T-helper 2 cell treated with Interferon-gamma antibody and Interleukin-4, amounts not matched to agents 5 μg/mL and 100 μg/mL, for 36 hours (primary cell): ENCODE measurements at places on chromosomes 12 and 14.

DNA sequence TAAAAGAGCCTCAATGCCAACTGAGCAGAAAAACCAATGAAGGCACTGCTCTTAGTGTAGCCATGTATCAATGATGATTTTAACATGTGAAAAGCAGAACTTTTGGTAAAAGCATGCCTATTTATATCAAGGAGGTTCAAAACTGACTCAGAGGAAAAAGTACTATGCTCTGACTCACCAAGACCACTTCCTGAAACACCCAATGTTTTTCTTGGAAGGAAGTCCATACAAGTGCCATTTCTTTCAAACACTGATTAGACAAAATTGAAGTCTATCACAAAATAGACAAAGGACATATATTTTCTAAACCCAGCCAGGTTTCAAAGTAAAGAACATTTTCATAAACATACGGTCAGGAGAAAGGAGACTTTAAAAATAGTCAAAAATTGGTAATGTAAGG, 88.6 kb downstream of the EPS8 start:
- DNase-seq, result peak; percentile 29

DNA sequence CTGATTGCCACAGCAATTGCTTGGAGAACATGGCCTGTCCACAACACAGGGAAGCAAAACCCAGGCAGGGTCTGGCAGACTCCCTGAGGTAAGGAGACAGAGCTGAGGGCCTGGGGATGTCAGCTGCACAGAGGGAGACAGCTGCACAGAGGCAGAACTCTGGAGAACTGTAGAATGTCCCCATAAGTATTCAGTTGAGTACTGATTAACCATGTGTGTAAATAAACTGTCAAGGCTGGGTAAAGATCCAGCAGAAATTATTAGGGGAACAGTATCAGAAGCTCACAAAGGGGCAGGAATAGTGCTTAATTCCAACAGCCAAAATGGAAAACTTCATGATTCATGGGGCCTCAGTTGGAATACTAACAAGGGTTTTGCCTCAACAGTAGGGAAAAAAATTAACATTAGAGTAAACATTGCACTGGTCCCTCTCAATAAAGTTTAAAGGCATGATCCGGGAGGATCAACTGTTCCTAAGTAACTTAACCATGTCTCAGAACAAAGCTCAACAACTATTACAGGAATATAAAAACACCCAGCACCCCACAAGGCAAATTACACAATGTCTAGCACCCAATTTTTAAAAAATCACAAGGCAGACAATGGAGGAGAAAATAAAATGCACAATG, 201.3 kb upstream of the RASSF8 start:
- DNase-seq, result no peak

DNA sequence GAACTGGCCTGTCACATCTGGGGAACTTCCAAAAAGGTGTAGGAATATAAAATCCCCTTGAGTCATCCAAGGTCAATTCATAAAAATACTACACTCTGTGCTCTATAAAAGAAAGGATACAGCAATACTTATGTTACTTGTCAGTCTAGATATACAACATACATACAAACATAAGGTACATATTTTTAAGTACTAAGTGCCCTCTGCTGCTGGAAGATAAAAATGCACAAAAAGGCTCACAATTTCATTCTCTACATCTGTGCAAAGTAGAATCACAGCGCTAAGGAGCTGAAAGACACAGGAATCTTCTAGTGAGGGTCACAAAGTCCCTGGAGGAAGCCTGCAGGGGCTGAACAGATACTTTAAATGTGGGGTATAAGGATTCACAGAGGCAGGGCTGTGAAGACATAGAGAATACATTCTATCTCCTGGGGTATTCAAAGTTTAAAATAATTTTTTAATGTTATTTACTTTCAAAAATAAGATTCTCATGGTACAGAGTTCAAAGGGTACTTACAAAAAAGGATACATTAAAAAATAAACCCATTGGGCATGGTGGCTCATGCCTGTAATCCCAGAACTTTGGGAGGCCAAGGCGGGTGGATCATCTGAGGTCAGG, 10.2 kb upstream of the GOLGA5 start:
- DNase-seq, result no peak

- no peak for DNase-seq
Observed at GRCh38 chr12:74539765-74540526, 2.3 kb downstream of the ATXN7L3B start.

GRCh38 chr14:29390081-29390832, 537.4 kb downstream of the PRKD1 start:
- no peak for DNase-seq

GRCh38 chr12:110896559-110896958, 23.8 kb downstream of the MYL2 start:
- no peak for DNase-seq

- no peak for DNase-seq
Observed at GRCh38 chr12:31923063-31923412, 36.2 kb upstream of the RESF1 start.

DNA sequence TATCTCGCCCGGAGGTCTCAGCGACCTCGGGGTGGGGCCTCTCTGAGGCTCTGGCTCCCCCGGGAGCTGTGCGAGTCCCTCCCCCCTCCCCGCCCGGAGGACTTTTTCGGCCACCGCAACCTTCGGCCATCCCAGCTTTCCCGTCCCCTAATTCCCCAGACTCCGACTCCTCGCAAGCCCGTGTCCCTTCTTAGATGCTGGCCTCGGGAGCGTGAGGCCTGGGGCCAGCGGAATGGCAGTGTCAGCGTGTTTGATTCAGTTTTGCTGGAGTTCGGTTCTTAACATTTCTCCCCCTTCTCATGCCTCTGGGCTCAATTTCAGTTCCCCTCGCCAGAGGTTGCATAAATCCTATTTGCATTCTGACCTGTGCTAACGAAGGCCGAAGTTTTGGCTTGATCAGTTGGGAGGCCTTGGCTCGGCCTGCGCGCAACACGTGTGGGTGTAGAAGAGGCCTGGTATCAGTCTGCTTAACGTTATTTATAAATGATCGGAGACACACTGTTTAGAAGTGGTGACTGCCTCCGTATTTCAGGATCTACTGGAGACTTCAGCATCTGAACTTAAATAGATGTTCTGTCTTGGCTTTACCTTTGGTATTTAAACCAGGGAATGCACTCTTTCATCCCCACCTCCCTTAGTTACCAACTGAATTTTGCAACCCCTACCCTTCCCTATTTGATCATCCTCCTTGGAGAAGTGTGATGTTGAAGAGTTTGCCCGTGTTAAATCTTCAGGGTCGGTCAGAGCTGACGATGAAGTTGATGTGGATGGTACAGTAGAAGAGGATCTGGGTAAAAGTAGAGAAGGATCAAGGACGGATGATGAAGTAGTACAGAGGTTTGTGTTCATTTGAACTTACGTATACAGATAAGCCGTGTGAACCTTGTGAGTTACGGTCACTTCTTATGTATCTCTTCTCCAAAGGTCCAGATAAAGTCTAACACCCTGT, 851 bp downstream of the HSP90B1 start:
- peak; percentile 35 for DNase-seq

DNA sequence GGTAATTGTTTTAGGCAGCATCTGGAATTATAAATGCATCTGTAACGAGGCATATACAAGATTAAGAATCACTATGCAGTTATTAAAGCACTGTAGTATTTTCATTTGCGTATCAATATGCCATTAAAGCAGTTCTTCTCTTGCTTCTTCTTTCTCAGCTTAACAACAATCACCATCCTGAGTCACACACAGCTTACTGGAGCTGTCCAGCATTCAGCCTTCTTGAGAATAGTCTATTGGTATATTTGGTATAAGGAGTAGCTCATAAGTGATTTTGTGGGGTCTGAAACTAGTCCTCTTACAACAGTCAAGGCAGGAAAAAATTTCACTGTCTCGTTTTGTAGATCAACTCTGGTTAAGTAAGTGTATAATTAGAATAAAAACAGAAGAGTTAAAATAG, 523.0 kb upstream of the FOXG1 start:
- DNase-seq, result no peak

DNA sequence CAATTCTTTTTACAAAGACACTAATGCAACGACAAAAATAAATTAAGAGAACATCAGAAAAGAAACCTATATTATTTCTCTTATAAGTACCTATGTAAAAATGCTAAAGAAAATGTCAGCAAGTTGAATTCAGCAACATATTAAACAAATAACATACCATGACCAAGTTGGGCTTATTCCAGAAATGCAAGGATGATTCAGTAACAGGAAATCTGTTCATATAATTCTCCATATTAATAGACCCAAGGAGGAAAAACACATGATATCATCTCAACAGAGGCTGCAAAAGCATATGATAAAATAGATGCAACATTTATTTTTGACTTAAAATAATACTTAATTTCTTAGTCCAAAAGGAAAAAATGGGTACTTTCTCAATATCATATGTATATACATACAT, 25.1 kb upstream of the GPHB5 start:
- no peak for DNase-seq

DNA sequence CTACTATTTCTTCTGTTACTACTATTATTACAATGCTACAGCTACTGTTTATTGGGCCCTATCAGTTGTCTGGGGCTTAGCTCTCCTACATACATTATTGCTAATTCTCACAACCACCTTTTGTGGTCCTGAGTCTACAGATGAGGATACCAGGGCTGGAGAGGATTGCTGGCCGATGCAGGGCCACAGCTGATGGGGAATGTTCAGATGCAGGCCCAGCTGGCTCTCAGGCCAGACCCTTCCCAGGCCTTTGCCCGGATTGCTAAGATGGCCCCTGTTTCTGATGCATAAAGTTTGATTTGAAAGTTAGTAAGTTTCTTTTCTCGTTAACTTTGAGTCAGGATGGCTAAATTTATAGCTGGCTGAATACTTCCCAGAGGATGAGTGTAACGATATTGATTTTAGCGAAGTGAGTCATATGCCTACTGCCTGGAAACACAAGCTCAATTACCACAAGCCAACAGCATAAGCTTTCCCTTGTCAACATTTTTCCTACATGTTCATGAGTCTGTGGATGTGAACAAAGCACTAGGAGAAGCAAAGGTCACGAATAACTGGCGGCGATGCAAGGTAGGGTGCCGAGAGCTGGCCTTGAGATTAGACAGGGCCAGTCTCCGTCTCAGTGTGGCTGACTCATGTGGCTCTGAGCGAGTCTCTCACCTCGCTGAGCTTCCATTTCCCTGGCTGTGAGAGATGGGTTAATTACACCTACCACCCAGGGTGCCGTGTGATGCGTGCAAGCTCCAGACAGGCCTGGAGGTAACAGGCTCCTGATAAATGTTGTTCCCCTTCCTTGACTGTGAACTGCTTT, 111.0 kb downstream of the BEGAIN start:
- DNase-seq, result no peak

DNA sequence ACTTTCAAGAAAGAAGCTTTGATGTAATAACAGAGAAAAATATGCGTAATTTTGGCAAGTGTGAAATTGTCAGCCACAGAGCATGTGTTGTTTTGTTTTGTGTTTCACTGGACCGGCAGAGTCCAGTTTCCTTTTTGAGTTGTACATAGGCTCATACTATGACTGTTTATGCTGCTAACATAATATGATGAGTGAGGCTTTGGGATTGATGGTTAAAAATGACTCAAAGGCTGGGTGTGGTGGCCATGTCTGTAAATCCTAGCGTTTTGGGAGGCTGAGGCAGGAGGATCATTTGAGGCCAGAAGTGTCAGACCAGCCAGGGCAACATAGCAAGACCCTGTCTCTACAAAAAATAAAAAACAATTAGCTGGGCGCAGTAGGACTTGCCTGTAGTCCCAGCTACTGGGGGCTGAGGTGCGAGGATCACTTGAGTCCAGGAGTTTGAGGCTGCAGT, 487.9 kb downstream of the PCNX1 start:
- no peak for DNase-seq

GRCh38 chr14:46344327-46344937, 307.1 kb downstream of the RPL10L start:
- no peak for DNase-seq

GRCh38 chr12:41772478-41772877, 372.2 kb downstream of the GXYLT1 start:
- no peak for DNase-seq

DNA sequence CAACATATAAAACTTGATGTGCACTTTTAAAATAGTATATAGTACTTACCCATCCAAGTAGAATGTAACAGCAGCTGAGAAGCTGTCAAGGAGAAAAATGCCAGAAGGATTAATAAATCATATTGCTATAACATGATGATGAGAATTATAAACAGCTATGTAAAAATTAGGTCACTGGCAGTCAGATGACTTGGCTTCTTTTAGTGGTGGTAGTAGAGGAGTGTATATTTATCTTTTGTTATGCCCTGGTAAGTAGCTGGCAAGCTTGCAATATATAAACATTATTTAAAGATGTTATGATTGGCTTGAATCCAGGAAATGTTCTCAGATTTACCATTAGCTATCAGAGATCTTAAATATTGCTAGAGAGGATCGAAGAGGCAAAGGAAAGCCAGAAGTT, 471.0 kb upstream of the MGAT4C start:
- DNase-seq, result no peak

GRCh38 chr12:100901266-100901665, 106.7 kb downstream of the ANO4 start:
- DNase-seq, result no peak
